ENCODE measurements at places on chromosomes 4 and X.

GRCh38 chrX:133837091-133837490 is 148.3 kb downstream of the GPC3 start:
- no peak for DNase-seq

- DNase-seq, result no peak
Measured at GRCh38 chr4:85370400-85371032, 104.4 kb upstream of the ARHGAP24 start.

GRCh38 chr4:55447831-55448230 is 52.1 kb downstream of the TMEM165 start:
- no peak for DNase-seq

DNA sequence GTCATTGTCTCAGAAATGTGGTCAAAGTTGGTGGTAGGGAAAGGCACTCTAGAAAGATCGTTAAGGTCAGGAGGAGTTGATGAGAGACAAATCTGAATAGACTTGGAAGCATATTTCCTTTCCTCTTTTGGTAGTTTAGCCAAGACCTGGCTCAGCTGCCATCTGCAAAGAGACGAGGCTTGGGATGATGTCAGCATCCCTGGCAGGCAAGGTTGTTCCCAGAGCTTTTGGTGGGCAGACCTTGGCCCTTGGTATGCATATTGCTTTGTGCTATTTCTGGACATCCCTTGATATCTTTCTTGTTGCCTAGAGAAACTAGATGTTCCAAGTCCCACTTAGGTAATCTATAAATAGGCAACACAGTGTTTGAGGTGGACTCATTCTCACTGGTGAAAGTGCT is 82.4 kb upstream of the NAF1 start:
- no peak for DNase-seq

- no peak for DNase-seq
Measured at GRCh38 chr4:130738233-130738632, 1642.3 kb downstream of the C4orf33 start.

DNA sequence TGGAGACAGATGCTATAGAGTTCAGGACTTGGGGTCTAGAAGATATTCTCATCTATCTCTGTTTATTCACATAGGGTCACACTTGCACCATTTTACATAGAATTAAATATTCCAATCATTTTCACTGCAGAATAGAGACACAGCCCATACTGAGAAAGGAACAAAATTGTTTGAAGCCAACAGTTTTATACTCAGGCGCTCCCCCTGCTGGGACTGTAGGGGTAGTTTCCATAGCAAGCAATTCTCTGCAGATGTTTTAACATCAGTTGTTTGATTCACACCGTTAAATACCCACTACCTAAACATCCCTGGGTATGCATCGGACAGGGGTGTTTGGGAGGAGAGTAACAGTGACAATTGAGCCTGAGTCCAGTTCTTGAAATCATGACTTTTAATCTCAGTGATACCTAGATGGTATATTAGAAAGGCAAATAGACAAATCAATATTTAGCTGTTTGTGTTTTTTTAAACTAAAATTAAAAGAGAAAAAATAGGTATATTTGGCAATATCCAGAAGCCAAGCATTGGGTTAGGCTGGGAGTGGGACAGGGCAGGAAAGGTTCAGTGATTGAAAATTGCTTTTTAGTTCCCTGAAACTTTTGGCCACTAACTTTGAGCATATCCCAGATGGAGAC is 33.8 kb downstream of the LONRF3 start:
- no peak for DNase-seq

- no peak for DNase-seq
Measured at GRCh38 chr4:43113196-43113595, 220.7 kb downstream of the GRXCR1 start.

All from cortex of kidney (tissue), 1 donor.